ENCODE measurements at places on chromosomes 2 and 18.

DNA sequence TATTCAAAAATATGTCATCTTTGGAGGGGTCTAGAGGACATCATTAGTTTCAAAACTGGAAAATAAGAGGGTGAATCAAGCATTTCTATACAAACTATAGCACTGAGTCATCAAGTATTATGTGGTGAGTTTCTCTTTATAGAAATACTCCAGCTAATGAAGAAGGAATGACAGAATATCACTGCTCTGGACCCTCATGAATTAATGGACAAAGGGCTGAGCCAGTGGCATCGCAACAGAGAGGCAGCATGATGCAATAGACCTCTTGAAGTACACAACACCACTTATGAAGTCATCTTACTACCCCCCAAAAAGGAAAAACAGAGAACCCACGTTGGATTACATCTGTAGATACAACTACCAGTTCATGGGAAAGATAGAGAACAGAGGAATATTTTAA is 27.4 kb upstream of the EIF2AK3 start:
- DNase-seq: peak; percentile 38

GRCh38 chr2:237864940-237865622 is 5.7 kb downstream of the RAMP1 start:
- no peak for DNase-seq

DNA sequence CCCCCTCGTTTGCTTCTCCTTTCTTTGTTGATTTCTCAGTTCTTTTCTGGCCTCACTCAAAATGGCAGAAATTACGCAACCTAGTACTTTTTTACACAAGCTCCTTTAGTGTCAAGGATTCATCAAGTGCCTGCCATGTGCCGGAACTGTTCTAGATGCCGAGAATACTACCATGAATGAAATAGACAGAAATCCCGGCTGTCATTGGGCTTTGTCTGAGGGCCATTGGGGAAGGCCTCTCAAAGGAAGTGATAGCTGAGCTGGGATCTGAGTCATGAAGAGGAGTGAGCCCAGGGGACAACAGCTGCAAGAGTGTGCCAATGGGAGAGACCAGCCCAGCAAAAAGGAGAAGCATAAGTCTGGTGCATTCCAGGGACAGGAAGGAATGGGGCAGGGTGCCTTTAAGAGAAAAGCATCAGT is 34.3 kb upstream of the PPP1CB start:
- DNase-seq: peak; percentile 51

DNA sequence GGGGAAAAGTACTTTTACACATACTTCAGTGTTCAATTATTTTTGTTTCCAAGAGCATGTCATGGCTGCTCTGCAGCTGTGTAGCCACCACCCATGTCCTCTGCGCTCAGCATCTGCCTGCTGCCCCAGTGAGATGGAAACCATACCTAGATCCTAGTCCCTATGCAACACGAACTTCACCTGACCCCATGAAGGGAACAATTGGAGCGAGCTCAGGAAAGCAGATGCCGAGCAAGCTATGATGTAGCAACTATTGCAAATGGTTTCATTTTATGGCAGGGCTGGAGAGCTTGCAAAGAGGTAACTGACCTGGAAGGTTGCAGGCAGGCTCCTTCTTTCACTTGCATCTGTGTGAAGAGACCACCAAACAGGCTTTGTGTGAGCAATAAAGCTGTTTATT is 1.3 kb upstream of the CCDC141 start:
- no peak for DNase-seq

GRCh38 chr2:173872714-173873113 is 92.5 kb downstream of the SP3 start:
- DNase-seq: no peak

DNA sequence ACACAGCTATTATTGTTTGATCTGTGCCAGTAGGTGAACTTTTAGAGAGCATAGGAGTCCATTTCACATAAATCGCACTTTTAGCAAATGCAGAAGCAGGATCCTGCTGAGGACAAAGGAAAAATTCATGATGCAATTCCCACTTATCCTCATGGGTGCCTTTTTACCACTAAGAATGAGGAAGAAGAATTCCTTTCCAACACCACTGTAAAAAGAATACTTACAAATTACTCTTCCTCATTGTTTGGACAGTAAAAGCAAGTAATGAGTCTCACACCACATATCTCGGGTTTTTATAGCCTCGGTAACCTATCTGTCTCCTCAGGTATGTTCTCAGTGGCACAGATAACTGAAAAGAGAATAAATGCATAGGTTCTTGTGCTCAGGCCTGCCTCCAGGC is 238.5 kb downstream of the MTX2 start:
- peak; percentile 69 for DNase-seq

DNA sequence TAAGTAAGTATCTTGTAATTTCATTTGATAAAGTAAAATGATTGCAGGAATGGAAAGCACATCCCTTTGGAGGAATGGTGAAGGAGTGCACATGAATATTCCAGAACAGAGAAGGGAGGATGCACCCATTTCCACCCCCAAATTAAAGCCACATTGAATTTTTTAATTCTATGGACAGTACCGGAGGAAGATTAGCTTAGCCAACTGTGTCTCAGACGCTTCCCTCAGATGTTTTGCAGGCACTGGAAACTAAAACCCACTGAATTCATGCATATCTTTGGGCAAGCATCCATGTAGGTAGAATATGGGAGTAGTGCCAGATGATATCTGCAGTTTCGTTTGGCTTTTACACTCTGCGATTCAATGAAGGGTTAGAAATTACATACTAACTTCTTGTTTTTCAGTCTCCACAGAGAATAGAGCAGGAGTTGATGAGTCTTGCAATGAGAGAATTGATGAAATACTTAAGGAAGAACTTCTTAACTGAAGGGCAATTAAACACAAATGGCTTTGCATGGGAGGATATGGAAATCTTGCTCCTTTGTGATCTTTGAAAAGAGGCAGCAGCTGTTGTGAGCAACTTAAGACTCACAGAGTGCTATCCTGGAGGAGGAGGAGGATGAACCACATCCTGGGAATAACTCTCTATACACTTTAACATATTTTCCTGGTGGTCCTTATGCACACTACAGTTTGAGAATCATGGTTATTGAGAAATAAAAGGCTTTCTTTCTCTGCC is 71.7 kb upstream of the MYO3B start:
- no peak for DNase-seq

- no peak for DNase-seq
Observed at GRCh38 chr2:113878743-113879142, 11.1 kb upstream of the ACTR3 start.

DNA sequence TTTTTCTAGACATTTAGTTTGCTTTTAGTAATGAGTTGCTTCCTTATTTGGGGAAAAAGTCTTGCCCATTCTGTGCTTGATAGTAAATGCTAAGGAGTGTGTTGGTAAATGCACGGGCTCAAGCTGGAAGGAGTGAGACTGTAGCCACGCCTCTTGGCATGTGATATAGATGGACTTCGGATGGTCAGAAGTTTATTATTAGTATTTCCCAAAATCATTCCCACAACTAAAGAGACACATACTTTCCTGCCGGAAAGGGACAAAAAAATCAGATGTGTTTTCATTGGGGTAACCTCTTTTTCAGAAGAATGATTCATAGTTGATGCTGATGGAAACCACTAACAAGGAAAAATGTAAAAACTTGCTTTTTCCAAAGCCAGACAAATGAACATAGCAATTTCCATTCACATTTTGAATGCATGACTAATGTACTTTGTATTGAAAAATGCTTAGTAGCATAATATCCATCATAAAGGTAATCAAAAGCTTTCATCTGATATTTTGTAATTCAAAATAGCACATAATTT is 133.2 kb downstream of the ZNF532 start:
- DNase-seq: peak; percentile 92

All from fibroblast of skin of left quadriceps (primary cell).